Activated T-helper 1 cell treated with anti-CD3 and anti-CD28 coated beads, Interleukin-2, amount 50 U/mL, for 16 hours (primary cell): ENCODE measurements at places on chromosomes 2 and 18.

GRCh38 chr2:241061275-241061674 lies 40.8 kb downstream of the MTERF4 start:
- DNase-seq, result no peak

GRCh38 chr2:16553226-16553625 lies 112.4 kb downstream of the CYRIA start:
- no peak for DNase-seq

DNA sequence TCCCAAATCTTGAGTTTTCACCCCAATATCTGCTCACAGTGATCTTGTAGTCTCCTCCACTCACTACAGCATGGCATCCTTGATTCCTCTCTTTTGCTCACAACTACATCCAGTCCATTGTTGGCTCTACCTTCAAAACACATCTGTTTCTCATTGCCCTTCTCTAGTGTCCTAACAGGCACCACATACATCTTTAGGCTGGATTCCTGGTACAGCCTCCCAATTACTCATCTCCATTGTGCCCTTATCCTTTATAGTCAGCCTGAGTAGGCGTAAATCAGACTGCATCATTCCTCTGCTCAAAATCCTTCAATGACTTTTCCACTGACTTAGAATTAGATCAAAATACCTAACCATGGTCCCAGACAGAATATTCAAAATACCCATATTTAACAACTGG lies 10.7 kb upstream of the TAF1B start:
- no peak for DNase-seq

GRCh38 chr18:64208516-64208915 lies 59.6 kb upstream of the LINC00305 start:
- no peak for DNase-seq

GRCh38 chr2:71224935-71225334 lies 2.0 kb downstream of the PAIP2B start:
- DNase-seq, result no peak

DNA sequence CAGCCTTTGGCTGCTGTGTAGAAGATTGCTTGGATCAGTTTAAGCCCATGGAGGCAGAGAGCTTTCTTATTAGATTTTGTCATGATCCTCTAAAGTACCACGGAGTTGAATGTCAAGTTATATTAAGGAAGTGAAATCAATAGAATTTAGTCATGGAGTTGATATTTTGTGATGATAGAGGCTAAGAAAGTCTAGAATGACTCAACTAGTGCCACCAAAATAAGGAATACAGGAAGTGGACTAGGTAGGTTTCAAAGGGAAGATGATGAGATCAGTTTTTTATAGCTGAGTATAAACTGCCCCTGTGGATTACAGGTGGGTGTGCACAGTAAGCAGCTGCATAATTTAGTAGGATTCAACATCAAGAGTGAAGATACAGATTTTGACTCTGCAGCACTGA lies 25.2 kb downstream of the FBXO36 start:
- no peak for DNase-seq

- DNase-seq, result no peak
Measured at GRCh38 chr18:38067821-38068220, 502.2 kb upstream of the CELF4 start.

DNA sequence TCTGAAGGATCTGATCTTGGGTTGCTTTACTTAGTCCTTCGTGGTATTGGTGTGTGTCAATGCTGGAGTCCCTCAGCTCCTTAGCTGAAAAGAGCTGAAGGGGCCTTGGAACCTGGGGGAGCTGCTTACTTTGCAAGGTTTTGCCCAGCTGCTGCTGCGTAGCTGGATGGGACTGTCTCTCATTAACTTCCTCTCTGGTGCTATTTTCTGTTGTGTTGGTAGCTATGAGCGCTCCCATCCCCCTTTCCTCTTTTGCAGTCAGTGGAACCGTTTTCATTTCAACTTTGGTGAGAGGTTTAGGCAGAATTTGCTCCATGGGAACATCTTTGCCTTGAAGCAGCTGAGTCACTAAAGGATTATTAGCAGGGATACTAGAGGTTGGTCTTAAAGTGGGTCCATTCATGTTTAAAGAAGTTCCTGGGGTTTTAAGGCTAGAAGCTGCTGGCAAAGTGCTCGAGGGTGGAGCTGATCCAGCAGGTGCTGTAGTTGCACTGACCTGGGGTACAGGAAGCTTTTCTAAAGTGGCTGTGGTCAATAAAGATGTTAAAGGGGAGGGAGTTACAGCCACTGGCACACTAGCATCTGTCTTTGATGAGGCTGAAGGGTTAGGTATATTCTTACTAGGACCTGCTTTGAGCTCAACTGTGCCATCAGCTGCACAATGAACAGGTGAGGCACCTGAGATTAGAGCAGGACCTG lies 69.9 kb upstream of the DTNB start:
- DNase-seq, result no peak

GRCh38 chr2:232435805-232436204 lies 20.1 kb upstream of the ALPI start:
- no peak for DNase-seq

GRCh38 chr18:11518788-11519685 lies 90.4 kb upstream of the SLC35G4 start:
- no peak for DNase-seq

GRCh38 chr18:29753379-29753778 lies 1289.2 kb downstream of the DSC3 start:
- no peak for DNase-seq

DNA sequence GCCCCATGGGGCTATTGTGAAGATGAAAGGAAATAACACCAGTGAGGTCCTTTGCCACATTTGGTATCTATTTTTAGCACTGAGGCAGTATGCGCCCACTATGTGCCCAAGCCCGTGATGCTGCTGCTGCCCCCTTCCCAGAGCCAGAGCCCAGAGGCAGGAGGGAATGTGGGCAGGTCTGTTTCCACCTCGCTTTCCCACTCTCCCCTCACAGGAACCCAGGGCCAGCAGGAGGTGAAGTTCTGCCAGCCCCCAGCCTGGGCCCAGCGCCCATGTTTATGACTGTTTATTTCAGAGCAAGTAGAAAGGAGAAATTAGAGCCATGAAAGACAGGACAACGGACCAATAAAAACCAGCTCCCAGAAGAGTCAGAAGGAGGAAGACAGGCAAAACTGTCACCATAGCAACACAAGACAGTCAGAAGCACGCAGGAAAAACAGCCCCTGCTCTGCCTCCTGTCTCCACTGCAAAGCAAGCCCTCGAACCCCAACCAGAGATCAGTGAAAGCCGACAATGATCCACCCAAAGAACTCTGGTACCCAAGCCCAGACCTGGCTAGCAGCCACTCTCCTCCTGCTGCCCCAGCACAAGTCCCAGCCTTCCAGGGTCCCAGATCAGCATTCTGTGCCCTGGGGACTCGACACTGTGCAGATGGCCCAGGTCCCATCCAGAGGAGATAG lies 1.4 kb downstream of the CYRIA start:
- DNase-seq, result no peak

- no peak for DNase-seq
Measured at GRCh38 chr2:181396256-181397123, 60.7 kb upstream of the ITGA4 start.

- no peak for DNase-seq
Measured at GRCh38 chr18:26268454-26268853, 42.2 kb downstream of the TAF4B start.

DNA sequence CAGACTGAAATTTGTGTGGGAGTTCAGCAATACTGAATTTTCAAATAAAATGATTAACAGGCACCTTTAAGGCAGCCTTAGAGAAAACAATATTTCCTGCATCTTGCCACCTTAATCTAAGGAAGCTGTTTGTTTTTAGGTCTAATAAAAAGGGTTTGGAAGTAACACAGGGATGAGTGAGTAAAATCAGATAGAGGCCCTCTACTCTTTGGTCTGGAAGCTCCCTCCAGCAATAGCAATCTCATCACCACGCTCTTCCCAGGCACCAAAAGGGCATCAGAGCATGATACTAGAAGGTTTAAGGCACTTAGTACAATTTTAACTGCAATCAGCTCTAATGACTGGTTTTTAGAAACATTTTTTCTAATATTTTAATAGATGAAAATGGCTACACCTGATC lies 155.6 kb downstream of the VWC2L start:
- no peak for DNase-seq

DNA sequence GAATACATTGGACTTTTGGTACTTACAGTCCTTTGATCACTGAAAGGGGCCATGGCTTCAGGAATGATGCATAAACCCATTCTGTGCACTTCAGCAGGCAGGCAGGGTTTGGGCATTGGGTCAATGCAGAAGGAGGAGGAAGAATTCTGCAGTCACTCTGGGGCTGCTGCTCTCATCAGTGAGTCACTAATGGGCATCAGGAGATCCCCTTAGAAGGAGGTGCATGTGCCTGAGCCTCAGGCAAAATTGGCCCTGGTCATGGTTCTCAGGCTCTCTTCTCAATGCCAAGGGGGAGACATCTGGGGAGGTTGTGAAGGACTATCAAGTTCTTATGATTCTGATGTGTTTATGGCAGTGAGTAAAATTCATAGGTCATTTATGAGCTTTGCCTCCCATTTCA lies 52.0 kb upstream of the TNP1 start:
- DNase-seq, result no peak

GRCh38 chr2:106358081-106358480 lies 110.1 kb downstream of the RGPD3 start:
- no peak for DNase-seq

DNA sequence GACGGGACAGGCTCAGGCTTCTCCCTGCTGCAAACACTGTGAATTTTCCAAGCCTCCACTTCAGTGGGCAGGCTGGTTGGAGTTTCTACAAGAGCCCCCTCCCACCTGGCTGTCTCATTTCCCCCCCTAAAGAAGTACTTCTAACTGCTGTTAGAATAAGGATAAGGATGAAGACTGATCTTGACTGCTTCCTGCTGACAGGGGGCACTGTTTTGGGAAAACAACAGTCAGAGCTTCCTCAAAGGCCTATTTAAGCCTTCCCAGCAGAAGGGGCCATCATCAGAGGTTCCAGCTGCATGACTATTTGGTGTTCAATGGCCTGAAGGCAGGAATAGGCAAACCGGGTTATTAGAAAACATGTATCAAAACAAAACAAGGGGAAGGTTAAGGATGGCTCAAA lies 1162.8 kb downstream of the DSC3 start:
- DNase-seq, result no peak

DNA sequence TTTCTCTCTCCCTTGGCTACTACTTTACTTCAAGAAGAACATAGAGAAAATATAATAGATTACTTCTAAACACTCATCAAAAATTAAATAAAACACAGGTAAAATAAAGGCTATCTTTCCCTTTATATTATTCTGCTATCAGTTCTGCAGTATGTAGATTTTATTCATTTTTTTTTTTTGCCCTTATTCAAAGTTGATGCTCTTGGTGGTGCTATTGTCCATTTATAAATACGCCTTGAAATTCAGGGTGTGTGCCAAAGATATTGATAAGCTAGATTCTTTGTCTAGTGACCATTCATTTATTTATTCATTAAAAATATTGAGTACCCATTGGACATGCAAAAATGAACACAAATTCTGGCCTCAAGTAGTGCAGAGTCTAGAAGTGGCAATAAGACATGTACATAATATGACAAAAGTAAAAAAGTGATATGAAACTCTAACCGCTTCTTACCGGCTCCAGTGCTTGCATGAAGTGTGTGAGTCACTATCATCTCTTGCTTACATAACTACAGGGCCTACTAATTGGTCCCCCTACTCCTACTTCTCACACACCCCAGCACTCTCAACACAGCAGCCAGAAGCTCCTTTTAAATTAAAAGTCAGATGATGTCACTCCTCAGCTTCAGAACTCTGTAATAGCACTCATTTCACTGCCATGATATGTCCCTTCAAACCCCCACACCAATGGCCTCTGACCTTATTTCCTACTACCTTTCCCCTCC lies 208.3 kb upstream of the FANCL start:
- DNase-seq, result no peak

- no peak for DNase-seq
Measured at GRCh38 chr2:84908948-84909713, 3.7 kb downstream of the TMSB10 start.
